Tracheal epithelial cell (primary cell): ENCODE measurements at places on chromosomes 7 and 10. TPM values are rescaled to one million over a fixed set of nuclear protein-coding genes. Genes with fewer than 3 reads are reported as not detected.

Gene SEMA3E
- total RNA-seq = under 0.01 and 0.96 TPM in 2 replicates

Gene ZP3
- total RNA-seq = 41.7 and 43.9 TPM in 2 replicates

Gene GPR37
- 1.1 and 1.4 TPM in 2 replicates for total RNA-seq

Gene FAM237B
- total RNA-seq = not detected in 2 replicates

Gene NEUROD6
- not detected in 2 replicates for total RNA-seq
